Stimulated activated CD4-positive, alpha-beta T cell treated with anti-CD3 and anti-CD28 coated beads, TNF-alpha, amount 100 ng/mL, for 48 hours (primary cell): ENCODE measurements at places on chromosomes 12 and 14.

DNA sequence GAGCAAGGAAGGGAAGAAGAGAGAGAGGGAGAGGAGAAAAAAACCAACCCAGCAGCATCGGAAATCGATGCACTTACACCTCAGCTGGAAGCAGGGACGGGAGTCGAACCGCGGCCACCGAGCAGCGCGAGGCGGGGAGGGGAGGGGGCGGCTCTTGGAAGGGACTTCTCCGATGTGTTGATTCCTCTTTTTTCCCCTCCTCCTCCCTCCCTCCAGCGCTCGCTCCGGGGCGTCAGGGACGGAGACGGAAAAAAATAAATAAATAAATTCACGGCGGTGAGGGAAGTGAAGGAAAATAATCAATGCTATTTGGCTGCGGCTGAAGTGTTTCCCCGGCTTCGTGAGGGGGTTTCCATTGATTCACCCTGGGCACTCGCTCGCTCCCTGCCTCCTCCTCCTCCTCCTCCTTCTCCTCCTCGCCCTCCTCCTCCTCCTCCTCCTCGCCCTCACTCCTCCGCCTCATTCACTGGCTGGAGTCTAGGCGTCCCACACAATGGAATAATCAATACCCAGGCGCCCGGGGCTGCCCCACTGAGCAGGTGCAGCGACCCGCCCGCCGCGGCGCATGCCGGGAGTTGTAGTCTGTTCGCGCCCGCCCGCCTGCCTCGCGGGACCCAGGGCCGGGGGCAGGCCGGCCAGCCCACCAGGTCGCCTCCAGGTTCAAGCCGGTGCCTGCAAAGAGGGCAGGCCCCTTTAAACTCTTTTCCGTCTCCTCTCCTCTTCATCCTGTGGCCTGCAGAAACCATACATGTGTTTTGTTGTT, at the start of gene ZFHX2:
ZFHX2 (minus strand) TSS at position 500 of the 763 bp plus-strand sequence. CDS start 16,440 bp downstream, outside the sequence.
- peak; percentile 68 for DNase-seq

- DNase-seq = no peak
Measured at GRCh38 chr12:39239490-39240486, 203.1 kb downstream of the KIF21A start.

DNA sequence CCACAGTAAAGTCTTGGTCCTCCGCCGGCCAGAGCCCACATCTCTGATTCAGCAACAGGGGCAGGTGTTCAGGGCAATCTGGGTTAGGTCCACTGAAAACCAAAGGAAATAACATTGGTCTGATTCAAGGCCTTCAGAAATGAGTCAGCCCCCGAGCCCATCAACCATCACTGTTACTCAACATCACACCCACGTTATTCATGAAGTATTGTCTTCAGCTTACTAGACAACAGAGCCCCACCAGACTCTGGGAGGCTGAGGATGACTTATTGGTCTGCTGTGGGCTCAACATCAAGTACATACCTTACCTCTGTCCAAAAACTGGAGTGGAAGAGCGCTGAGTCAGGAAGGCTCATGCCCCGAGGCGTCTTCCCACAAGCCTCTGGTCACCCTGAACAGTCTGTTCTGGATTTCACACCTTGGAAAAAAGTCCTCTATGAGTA, 97.5 kb downstream of the ZFP36L1 start:
- no peak for DNase-seq

- no peak for DNase-seq
Measured at GRCh38 chr14:73589116-73589515, 2.6 kb upstream of the ACOT4 start.

GRCh38 chr12:30135776-30136175, 352.0 kb upstream of the TMTC1 start:
- no peak for DNase-seq

GRCh38 chr14:53872681-53873089, 83.9 kb downstream of the BMP4 start:
- DNase-seq = no peak

DNA sequence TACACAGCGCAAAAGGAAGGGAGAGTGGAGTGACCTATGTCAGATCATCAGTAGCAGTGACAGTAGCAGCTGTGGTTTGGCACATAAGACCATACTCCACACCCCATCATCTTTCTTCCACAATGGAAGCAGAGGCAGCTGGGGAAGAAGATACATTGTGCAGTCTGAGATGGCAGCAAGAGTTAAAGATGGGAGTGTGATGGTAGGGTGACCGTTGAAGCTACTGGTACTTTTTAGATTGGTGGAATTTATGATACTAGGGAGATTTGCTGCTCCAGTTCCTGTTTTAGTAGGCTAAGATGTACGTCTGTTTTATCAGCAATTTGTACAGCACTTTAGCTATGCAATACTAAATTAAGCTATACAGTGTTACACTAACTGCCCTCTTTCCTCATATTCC, 291.0 kb downstream of the FUT8 start:
- no peak for DNase-seq

GRCh38 chr14:102557434-102558226, 34.8 kb upstream of the RCOR1 start:
- DNase-seq = no peak
